Stimulated activated CD8-positive, alpha-beta memory T cell treated with anti-CD3 and anti-CD28 coated beads, Interleukin-12 subunit alpha, Interleukin-12 subunit beta, amount 100 ng/mL, for 1 hour (primary cell): ENCODE measurements at places on chromosomes 6 and 20.
A peak's percentile ranks its signal among the peaks of the same experiment; 100 is the strongest.

DNA sequence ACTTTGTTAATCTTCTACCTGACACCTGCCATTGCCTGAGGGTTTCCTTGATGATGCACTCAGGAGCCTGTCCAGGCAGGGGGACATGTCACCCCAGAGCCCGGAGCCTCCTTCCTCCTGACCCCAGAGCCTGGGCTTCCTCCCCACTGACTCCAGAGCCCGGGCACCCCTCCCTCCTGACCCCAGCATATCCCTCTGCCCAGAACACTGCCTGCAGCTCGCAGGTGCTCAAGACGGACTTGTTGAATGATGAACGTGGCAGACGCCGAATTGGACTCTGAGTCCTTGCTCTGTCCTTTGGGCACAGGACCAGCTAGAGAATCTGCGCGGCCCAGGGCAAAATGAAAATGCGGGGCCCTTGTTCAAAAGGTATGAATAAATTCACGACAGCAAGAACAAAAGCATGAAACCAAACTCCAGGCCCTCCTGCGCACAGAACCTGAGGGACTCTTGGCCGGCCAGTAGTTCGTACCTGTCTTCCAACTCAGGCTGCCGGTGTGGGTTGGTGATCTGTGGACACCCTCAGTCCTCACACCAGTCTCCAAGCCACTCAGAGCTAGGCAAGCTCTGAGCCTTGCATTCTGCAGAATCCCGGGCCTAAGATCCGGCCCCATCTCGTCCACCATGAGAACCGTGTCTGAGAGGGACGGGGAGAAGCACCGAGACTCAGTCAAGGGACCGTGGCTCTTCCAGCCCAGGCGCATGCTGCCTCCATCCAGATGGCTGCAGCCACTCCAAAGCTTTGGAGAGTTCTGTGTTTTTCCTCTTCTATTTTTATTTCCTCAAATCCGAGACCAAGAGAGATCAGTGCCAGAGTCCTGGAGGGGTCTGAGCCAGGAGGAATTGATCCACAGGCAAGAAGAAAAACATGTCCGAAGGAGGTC is 104.7 kb downstream of the BMP7 start:
- no peak for DNase-seq

GRCh38 chr20:63052571-63053431 is 46.0 kb upstream of the BHLHE23 start:
- DNase-seq: no peak

DNA sequence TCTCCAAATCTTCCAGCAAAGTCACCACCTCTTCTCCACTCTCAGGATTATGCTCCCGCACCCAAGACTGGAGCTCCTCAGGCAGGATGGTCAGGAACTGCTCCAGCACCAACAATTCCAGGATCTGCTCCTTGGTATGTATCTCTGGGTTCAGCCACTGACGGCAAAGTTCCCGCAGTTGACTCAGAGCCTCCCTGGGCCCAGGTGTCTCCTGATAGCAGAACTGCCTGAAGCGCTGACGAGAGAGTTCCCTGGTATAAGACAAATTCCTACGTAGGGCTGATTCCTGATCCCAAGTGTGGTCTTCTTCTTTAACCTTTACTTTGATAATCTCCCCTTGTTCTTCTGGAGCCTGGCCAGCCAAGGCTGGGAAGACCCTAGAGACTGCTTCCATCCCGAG is 60.6 kb downstream of the GPX5 start:
- DNase-seq: no peak

- no peak for DNase-seq
These were observed 860 bp downstream of the DEFB124 start for GRCh38 chr20:31474097-31474436.

DNA sequence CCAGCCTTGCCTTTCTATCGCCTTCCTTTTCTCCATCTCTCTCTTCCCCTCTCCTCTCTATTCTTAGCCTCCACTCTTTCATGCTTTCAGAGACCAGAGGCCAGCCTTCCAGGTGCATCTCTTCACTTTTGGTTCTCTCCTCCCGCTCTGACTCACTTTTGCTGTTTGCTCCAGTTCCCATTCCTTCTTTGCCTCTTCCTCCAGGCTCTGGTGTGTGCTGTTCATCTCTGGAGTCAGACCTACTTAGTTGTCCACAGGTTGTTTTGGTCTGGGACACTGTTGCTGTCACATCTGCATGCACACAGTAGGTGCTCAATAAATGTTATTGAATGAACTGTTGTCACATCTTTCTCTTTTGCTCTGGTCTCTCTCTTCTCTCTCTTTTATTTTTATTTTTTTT is 1.6 kb upstream of the CDH22 start:
- no peak for DNase-seq

GRCh38 chr6:122459240-122459639 is 12.4 kb downstream of the SERINC1 start:
- no peak for DNase-seq

DNA sequence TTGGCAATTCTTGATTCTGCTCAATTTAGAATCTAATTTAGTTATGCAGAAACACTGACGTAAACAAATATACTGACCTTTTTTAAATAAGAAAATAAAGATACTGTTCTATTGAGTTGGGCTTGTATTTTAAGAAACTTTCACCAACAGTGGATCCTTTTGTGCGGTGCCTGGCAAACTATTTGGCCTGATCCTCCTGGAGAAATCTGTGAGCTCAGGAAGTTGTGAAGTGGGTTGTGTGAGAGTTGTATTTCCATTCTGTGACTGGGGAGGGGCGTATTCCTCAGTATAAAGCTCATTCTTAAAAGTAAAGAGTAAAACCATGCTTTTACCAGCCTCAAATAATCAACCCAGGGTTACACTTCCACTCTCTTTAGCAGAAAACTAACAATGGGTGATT is 85.6 kb downstream of the SEL1L2 start:
- DNase-seq: no peak

- no peak for DNase-seq
These were observed 102.9 kb upstream of the KCNG1 start for GRCh38 chr20:51125780-51126179.

DNA sequence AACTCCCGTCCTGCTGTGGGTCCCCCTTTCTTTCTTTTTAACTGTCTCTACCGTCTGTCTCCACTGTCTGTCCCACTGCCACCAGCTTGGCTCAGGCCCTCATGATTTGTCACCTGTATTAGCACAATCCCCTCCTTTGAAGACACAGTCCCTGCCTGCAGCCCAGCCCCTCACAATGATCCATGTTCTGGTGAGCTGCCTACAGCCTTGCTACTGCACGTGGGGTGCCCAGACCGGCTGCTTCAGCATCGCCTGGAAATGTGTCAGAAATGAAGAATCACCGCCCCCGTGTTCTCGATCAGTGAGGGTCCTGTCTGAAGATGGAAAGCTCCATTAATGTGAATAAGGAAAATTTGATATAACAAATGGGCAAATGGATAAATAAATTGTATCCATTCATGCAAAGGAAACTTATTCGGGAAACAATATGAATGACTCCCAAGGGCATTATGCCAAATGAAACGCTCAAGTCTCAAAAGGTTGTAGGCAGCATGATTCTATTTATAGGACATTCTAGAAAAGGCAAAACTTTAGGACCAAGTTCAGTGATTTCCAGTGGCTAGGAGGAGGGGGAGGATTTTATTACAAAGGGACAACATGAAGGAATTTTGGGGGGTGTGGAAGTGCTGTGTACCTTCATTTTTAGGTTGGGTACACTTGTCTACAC is 59.4 kb upstream of the CD83 start:
- no peak for DNase-seq

DNA sequence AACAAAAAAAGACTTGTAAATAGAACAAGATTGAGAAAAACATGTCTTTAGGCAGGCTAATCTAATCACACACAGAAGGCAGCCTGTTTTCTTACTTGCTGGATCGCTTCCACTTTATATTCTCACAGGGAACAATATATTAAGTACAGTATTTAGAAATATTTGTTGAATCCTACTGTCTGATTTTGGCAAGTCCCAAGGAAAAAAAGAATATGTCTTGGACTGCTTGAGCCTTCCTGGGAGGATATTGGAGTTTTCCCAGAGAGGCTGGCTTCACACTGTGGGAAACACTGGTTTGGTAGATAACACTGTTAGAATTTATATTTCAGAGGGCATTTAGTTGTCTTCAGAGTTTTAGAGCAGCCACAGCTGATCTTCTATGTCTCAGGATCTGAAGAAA is 229.7 kb downstream of the PRL start:
- DNase-seq: no peak

- DNase-seq: no peak
These were observed 114.7 kb downstream of the PLCB1 start for GRCh38 chr20:8246716-8247115.

GRCh38 chr20:63056236-63057170 is 49.7 kb upstream of the BHLHE23 start:
- peak; percentile 10 for DNase-seq
